ENCODE measurements at places on chromosomes 2 and 18.

DNA sequence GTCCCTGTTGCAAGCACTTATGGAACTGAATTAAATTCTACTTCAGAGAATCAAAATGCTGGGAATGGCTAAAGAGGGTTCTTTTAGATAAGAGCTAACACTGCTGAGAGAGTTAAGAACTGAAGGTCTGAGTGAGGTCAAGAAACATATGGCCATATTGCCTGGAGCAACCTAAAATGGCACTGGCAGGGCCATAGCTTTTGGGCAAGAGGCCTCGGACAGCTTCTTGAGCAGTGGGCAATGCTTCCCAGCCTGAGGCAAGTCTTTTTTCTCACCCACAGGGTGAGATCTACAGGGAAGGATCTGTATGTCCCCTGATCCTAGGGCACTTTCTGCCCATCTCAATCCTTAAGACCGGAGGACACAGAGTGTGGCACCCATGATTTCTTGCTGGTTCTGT is 244.6 kb upstream of the NT5C1B start:
- DNase-seq, result no peak

GRCh38 chr2:226649871-226650660 is 149.6 kb downstream of the IRS1 start:
- peak; percentile 86 for DNase-seq

DNA sequence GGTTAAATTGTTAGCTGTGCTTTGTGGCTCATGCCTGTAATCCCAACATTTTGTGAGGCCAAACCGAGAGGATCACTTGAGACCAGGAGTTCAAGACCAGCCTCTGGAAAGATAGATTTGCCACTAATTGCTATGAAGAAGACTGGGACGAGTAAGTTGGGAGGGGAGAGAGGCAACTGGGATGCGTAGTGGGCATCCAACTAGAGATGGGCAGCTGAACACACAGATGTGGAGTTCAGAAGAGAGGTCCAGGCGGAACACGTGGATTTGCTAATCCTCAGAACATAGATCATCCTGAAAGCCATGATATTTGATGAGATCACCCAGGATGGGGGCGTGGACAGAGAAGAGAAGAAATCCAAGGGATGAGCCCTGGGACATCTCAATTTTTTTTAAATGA is 48.7 kb downstream of the CYP26B1 start:
- DNase-seq, result no peak

GRCh38 chr2:175518206-175518605 is 336.7 kb upstream of the ATP5MC3 start:
- no peak for DNase-seq

GRCh38 chr2:111710613-111711012 is 173.4 kb downstream of the ANAPC1 start:
- DNase-seq, result peak; percentile 2

All from AG20443 (cell line).